CD4-positive, alpha-beta T cell treated with Interleukin-6 at 100 ng/mL for 8 hours (primary cell): ENCODE measurements at places on chromosomes 7 and 10.

DNA sequence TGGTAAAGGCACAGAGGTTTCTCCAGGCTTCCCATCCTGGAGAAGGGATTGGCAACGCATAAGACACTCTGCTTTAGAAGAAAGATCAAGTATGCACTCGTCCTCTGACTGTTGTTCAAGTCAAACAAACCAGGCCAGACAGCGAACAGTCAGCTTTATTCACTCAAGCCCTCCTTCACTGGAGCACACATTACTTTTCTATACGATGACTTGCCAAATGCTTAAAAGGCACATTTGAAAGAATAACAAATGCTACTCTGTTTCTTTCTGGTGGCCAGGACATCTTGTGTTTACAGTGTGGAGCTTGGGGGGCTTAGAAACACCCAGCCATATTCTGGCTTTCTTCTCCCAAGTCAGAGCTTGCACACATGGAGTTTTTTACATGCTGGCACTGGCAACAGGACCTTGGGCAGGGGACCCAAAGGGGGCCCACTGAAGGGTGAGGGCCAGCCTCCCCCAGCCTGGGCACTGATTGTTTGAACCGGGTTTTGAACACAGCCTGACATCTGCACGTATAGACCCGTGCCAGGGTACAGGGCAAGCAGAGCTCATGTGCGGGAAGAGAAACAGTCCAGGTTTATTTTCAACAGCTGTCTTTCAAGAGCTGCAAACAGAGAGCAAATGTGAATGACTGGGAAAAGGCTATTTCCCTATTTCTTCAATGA is 33.3 kb upstream of the FGFR2 start:
- DNase-seq: no peak

DNA sequence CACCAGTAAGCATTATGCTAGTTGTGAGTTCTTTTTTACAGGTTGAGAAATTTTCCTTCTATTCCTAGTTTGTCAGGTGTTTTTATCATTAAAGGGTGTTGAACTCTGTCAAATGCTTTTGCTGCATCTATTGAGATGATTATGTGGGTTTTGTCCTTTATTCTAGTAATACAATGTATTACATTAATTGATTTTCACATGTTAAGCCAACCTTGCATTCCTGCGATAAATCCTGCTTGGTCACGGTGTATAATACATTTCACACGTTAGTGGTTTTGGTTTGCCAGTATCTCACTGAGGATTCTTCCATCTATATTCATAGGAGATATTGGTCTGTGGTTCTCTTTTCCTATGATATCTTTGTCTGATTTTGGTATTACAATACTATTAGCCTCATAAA is 136.0 kb downstream of the UBE2H start:
- no peak for DNase-seq

DNA sequence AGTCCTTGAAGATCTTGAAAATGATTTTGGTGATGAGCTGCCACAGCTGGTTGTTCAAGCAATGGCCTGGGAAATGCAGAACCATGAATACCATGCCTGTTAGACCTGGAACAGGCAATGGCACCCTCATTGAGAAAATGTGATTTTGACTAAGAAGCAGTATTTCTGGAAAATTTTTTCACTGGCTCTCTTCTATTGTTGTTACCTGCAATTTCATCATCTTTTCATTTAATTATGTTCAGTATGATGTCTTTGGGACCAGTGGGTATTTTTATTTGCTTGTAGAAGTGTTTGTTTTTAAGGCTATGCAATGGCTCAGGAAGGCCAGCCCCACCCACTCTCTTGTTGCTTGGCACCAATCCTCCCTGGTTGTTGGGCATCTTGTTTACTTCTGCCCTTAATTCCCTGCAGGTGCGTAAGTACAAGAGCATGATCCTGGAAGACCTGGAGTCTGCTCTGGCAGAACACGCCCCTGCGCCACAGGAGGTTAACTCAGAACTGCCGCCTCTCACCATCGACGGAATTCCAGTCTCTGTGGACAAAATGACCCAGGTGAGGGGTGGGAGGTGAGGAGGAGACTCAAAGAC is 78.6 kb downstream of the NRF1 start:
- no peak for DNase-seq

DNA sequence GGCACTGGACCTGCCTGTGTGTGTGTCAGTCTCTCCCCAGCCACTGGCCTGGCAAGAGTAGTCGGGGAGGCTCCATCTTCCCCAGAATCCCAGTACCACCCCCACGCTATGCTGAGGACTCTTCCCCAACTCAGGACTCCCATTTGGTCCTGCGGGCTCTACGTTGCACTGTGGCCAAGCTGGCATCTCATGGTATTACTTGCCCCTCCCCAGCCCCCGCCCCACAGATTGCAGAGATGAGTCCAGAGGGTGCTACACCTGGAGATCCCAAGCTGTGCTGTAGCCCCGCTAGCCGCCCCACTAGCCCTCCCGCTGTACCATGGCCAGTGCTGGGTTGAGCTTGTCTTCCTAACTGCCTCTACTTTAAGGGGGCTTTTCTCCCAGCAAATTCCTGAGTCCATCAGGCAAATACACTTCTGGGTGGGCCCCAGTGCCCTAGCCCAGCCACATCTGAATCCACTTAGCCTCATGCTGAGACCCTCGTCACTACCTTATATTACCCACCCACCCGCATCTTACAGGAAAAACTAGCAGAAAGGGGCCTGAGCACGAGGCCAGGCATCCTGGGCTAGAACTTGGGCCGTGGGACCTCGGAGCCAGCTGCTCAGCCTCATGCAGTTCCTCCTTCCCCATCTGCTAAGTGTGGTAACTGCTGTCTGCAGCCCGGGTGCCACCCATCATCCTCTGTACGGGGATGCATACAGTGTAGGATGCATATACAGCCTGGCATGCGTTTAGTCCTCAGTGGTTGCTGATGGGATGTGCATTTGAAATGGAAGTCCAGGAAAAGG is 65.8 kb upstream of the CACUL1 start:
- no peak for DNase-seq

GRCh38 chr10:32056136-32057035 is at the start of gene KIF5B:
Gene KIF5B (minus strand): TSS chr10:32056425. CDS start chr10:32055973, 452 bp downstream.
- DNase-seq: peak; percentile 84

GRCh38 chr7:78139335-78139734 is 340.8 kb downstream of the PHTF2 start:
- no peak for DNase-seq
